ENCODE measurements at places on chromosomes 1 and 21.

- DNase-seq = peak; percentile 62
Observed at GRCh38 chr1:64686828-64687724, 57.8 kb upstream of the RAVER2 start.

DNA sequence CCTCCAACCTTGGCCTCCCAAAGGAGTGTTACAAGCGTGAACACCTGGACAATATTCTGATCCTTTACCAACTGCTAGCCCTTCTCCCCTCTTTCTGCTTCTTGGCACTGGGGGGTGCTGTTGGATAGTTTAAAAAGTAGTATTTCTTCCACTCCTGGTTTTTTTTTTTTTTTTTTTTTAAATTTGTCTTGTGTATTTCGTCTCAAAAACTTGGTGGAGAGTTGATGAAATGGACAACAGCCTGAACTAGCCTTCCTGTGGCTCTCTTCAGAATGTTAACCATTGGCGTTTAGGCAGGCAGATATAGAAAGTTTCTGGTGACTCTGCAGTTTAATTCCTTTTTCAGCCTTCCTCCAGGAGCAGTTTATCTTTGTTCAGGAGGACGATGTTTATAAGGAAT lies 69.7 kb upstream of the USP24 start:
- DNase-seq = peak; percentile 53

DNA sequence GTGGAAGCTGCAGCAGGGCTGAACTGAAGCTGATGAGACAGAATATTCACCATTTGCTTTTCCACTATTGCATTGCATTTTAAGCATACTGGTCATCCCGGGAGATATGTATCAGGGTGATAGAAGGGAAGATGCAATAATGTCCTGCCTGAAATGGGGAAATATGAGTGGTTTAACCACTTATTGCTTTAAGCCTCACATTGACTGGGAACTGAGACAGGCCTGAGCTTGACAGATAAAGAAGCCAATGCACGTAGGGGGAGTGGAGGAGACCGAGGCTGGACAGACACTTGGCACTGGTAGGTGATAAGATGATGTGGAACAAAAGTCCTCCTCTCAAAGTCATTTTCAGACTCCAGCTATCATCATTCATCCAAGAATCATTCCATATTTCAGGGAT lies 911.7 kb upstream of the NCAM2 start:
- no peak for DNase-seq

DNA sequence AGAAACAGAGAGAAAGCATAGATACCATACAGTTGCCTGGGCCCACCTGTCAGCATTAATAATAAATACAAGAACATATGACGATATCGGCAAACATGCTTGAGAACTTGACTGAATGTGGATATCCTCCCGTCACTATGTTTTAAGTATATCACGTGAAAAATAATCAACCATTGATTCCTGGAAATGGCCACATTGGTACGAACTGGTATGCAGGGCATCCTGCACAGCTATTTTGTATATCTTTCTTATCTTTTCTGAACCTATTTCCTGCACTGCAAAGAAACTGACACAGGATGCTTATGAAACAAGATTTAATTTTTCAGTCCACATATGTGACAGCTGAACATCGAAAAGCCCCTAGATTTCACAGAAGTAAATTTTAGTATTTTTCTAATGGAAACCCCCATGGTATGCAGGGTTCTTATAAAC lies 22.8 kb upstream of the RGS1 start:
- DNase-seq = no peak

DNA sequence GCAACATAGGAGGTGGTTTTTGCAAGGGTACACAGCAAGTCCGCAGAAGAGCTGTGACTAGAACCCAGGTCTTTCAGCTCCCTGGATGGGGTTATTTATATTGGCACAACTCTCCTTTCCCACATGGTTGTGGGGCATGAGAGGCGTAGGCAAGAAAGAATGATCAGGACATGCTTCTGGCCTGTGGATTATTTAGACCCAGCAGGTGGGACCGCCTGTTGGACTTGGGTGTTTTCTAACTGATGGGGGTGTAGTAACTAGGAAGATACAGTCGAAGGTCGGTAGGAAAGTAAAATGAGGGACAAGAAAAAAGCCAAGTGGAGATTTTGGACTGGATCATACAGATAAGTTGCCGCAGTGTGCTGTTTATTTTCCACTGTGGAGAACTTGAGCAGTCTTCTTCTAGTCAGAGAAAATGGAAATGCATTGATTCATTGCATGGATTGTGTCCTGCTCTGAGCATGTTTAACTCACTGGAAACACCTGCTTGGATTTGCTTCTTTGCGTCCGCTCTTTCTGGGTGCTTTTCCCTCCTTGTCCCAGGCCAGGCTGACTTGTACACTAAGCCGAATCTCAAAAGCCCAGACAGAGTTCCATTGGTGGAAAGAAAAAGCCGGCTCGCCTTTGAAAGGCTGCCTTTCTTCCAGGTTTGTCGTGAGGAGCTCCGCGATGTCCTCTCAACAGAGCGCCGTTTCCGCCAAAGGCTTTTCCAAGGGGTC lies 592 bp downstream of the CRCT1 start:
- peak; percentile 2 for DNase-seq

DNA sequence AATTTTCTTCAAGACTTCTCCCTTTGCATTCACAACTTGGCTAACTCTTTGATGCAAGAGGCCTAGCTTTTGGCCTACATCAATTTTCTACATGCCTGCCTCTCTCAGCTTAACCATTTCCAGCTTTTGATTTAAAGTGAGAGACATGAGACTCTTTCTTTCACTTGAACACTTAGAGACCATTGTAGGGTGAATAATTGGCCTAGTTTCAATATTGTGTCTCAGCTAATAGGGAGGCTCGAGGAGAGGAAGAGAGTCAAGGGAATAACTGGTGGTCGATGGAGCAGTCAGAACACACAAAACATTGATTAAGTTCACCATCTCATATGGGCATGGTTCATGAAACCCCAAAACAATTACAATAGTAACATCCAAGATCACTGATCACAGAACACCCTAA lies 225.5 kb downstream of the TPR start:
- DNase-seq = no peak

DNA sequence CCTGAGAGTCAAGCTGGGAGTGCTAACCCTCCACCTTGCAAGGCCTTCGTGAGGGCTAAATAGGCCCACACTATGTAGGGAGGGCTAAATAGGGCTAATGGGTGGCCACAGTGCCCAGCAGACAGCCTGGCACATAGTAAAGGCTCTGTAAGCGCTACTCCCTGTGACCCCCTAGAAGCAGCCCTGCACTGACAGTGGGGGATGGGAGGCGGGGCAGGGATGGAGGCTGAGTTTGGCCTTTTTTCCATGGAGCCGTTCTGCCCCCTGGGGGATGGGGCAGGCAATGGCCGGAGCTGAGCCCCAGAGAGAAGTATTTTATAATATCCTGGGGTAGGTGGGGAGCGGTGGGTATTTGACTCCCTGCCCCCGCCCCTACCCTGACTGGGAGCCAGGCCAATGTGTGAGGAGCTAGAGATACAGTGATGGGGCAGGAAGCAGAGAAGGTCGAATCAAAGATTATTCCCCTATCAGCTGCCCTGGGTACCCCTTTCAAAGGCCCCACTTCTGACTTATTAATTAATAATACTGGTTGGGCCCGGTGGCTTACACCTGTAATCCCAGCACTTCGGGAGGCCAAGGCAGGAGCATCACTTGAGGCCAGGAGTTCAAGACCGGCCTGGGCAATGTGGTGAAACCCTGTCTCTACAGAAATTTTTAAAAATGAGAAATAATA lies 42.3 kb downstream of the LACTBL1 start:
- DNase-seq = peak; percentile 69

DNA sequence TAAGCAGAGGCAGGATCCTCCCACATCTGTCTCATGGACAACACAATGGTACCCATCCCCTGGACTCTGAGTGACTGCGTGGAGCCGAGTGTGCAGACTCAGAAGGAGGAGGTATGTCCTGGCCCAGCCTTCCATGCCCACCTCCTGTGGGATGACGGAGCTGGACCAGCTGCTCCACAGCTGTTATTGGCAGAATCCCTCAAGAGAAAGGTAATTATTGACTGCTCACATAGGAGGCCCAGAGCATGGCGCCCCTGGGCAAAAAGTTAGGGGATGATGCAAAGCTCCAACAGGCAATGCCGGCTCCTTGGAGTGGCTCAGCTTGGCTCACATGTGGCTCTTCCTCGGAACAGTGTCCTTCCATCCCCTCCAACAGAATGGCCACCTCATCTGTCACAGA lies 12.2 kb upstream of the ACTRT2 start:
- DNase-seq = no peak

GRCh38 chr1:200620273-200621131 lies at the start of gene KIF14:
Gene KIF14, minus strand, starts transcription at chr1:200620751. Its CDS starts 2,028 bp downstream, at chr1:200618723.
- DNase-seq = peak; percentile 92

- peak; percentile 95 for DNase-seq
Observed at GRCh38 chr1:218377143-218377660, 32.1 kb downstream of the TGFB2 start.

GRCh38 chr1:94143809-94144176 lies 22.8 kb upstream of the ABCA4 start:
- DNase-seq = no peak

GRCh38 chr1:219201656-219202055 lies 28.0 kb downstream of the LYPLAL1 start:
- no peak for DNase-seq

DNA sequence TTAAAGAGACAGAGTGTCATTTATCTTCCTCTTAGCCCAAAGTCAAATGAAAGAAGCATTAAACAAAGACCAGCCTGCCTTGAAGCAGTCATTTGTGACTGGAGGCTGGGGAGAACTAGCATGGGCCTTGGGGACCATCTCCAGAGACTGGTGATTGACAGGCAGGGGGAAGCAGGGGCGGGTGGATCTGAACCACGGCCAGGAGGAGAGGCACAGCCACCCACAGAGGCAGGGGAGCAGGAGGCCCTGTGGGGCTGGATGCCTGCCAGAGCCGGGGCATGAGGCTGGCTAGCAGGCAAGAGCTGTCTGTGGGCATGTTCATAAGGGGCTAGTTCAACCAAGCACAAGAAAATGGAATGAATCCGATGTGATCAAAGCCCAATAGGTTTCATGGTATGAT lies 73.9 kb downstream of the PLXNA2 start:
- no peak for DNase-seq

GRCh38 chr1:205229399-205229871 lies 1.7 kb downstream of the TMCC2 start:
- DNase-seq = peak; percentile 56

- no peak for DNase-seq
Observed at GRCh38 chr1:198676253-198676652, 37.4 kb downstream of the PTPRC start.

GRCh38 chr1:181135437-181135731 lies 46.9 kb downstream of the IER5 start:
- no peak for DNase-seq

- DNase-seq = no peak
Observed at GRCh38 chr1:51839094-51839493, 39.4 kb downstream of the NRDC start.

- no peak for DNase-seq
Observed at GRCh38 chr1:39892601-39893595, 8.8 kb downstream of the MYCL start.

DNA sequence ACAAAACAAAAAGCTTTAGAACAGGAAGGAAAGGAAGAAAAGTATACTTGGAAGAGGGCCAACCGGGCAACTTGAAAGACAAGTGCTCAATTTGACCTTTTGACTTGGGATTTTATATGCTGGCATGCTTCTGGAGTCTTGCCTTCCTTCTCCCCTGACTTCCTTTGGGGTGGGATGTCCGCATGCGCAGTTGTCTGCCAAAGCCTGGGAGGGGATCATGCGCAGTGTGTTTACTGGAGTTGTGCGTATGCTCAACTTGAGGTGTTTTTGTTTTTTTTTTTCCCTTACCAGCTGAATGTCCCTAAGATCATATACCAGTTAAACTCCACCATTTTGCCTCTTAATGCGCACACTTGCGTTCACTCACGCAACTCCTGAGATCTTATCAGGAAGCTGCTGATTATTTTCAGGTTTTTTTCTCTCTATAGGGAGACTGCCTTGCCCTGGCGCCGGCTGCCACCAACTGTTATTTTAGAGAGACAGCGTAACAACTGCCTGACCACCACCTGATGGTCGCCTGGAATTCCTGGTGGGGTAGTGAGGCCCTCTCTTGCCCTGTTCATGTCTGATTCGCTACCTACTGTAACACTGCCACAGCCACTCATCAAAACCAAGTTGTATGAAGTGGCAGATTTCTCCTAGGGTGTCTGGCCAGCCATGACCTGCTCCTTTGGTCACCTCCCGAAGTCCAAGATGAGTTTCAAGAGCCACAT lies 138.7 kb upstream of the ZNF644 start:
- DNase-seq = no peak

DNA sequence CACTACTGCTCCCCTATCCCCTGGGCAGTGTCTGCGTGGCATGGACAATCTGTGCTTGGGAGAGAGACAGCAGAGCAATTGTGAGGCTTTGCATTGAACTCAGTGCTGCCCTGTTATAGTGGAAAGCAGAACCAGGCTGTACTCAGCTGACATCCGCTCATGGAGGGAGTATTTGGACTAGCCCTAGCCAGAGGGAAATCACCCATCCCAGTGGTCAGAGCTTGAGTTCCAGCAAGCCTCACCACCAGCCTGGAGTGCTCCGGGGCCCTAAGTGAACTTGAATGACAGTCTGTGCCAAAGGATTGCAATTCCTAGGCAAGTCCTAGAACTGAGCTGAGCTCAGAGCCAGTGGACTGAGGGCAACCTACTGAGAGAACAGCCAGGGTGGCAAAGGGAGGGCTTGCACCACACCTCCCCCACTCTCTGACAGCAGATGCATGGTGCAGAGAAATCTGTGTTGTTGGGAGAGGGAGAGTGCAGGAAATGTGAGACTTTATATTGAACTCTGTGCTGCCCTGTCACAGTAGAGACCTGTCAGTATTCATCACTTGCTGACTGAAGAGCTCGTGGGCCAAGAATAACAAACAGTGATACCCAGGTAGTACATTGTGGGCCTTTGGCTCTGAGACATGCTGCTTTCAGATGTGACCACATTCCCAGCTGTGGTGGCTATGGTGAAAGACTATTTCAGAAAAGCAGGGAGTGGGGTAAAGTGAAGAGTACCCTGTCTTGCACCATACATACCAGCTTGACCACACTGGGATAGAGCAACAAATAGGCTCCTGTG lies 107.7 kb upstream of the SLC5A9 start:
- no peak for DNase-seq

GRCh38 chr1:97759078-97759477 lies 161.8 kb downstream of the DPYD start:
- no peak for DNase-seq

- DNase-seq = no peak
Observed at GRCh38 chr1:161357073-161357472, 10.6 kb downstream of the CFAP126 start.

DNA sequence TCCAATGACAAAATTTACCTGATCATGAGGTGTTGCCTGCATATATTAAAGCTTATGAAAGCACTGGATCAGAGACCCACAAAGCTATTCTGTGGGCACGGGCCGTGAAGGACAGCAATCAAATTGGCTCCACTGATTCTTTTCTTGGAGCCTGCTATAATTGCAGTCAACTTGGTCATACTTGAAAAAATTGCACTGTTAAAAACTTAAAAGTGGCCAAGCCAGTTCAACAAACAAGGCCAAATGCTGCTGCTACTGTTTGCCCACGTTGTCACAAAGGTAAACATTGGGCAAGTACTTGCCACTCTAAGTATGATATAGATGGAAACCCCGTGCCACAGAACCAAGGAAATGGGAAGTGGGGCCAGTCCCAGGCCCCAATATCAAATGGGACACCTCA lies 37.8 kb downstream of the CYP4A11 start:
- no peak for DNase-seq
